ENCODE measurements at places on chromosomes 3 and 15.

DNA sequence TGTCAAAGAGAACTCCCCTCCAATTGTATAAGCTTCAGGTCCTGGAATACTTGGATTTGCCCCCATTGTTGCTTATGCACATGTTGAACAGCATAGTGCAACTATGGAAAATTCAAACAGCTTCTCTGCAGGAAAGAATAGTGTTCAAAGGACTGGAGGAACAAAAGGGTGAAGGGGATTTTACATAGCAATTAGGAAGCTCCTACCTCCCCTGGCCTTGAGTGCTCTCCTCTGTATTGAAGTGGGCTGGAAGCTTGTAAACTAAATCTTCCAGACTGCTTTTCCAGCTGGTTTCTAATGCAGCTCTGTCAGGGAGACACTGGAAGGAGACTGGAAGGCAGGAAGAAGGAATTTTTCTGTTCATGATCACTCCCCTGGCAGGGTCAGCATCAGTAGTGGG is 7.2 kb upstream of the ELP6 start:
- DNase-seq: no peak

- no peak for DNase-seq
Observed at GRCh38 chr15:41950489-41950888, 21.9 kb downstream of the EHD4 start.

- no peak for DNase-seq
Observed at GRCh38 chr3:121834157-121834670, 646 bp downstream of the IQCB1 start.

- no peak for DNase-seq
Observed at GRCh38 chr3:59979542-59979941, 929.7 kb upstream of the CFAP20DC start.

- no peak for DNase-seq
Observed at GRCh38 chr3:186938716-186939115, 8.4 kb downstream of the ST6GAL1 start.

DNA sequence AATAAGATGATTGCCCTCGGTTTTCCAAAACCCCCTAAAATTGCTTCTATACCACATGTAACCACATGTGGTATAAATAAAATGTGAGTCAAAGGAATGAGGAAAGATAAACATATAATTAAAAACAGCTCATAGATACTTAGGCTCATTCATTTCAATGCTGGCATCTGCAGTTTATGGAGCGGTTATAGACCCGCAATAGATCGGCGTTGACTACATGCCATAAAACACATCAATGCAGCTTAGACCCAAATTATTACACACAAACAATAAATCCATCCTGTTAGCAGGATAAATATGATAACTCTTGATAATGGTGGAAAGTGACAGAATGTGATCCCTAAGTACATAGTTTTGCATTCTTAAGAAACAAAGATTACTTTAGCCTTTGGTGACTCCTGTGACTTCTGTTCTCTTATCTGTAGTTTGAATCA is 143.7 kb downstream of the NR2F2 start:
- DNase-seq: no peak

DNA sequence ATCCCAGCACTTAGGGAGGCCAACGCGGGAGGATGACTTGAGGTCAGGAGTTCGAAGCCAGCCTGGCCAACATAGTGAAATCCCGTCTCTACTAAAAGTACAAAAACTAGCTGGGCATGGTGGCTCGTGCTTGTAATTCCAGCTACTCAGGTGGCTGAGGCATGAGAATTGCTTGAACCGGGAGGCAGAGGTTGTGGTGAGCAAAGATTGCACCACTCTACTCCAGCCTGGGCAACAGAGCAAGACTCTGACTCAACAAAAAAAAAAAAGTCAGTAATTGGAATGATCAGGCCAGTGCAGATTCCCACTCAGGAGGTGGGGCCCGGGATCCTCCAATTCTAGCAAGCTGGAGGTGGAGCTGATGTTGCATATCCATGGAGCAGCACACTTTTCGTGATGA is 5.6 kb downstream of the CFAP92 start:
- DNase-seq: no peak

GRCh38 chr3:174863488-174863887 is 4.4 kb downstream of the NAALADL2 start:
- DNase-seq: no peak
